ENCODE measurements at places on chromosomes 1 and 21.

- DNase-seq, result no peak
Observed at GRCh38 chr1:47677241-47677940, 239.5 kb downstream of the FOXD2 start.

DNA sequence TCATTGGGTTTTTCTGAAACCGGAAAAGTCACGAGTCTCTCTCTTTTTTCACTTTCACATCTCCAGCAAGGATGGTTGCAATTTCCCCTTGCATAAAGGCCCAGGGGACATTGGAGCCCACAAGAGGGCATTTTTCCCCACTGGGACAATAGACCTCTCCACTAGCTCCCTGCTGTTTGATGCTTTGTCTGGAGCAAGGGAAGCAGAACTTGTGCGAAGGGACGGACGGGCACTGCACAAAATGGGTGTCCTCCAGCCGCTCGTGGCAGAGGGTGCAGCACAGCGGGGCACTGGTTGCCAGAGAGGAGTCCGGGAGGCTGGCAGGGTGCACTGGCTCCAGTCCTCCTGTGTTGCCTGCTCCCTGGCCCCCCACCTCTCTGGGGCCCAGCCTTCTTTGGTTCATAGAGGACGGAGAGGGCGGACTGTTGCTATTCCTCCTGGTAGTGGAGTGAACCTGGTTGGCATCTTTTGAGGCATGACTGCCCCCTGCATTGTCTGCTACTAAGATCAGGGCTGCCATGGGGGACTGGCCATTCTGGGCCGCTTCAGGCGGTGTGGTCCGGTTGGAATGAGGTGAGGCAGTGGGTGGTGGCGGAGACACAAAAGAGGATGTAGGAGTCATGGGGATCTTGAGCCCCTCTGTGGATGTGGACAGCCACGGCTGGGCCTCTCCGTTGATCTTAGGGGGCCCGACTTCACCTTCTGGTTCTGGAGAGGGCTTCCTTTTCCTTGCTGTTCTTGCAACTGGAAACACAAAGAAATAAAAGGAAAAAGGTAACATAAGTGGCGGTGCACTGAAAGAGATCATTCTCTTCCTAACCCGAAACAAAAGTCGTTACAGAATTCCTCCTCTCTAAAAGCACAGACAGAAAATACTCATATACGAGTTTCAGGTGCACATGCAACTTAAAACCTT is 2.6 kb downstream of the IRF2BP2 start:
- DNase-seq, result peak; percentile 69

- DNase-seq, result no peak
Observed at GRCh38 chr1:107575226-107575625, 389.8 kb downstream of the VAV3 start.

- DNase-seq, result no peak
Observed at GRCh38 chr1:21027805-21028204, 148.9 kb downstream of the EIF4G3 start.

- DNase-seq, result no peak
Observed at GRCh38 chr1:20558191-20558590, 5.8 kb downstream of the FAM43B start.

Measured in brain (organoid and tissue), 16 donors.